ENCODE measurements at places on chromosomes 3 and 15.

GRCh38 chr3:137249311-137249940, 291.6 kb downstream of the IL20RB start:
- DNase-seq = no peak

DNA sequence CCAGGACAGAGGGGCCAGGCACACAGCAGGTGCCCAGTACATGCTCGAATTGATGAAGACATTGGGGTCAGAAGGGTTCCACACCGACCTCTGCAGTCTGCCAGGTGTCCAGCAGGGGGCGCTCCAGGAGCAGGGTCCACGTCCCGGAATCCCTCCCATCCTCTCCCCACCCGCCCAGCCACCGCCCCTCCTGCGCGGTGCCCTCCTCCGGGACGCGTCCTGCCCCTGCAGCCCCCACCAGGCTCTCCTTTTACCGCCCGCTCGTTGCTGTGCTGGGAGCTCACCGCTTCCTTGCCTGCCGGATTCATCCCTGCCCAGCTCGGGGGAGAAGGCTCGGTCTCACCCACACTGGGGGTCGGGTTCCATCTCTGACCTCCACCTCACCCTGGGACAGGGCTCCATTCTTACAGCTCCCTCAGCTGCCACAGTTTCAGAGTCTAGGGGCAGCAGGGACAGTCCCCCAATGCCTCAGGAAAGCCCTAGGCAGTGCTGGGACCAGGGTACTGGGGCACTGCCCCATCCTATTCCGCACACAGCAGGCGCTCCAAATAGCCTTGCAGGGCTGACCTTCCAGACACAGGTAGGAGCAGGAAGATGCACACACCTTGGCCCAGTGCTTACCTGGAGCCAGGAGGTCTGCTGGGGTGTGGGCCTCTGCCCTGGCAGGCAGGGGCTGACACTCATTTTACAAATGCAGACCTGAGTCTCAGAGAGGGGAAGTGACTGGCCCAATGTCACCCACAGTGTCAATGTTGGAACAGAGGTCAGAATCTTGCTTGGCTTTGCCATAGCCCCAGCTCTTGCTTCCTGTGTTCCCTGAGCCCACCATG, 31.0 kb downstream of the GRIP2 start:
- DNase-seq = peak; percentile 76

DNA sequence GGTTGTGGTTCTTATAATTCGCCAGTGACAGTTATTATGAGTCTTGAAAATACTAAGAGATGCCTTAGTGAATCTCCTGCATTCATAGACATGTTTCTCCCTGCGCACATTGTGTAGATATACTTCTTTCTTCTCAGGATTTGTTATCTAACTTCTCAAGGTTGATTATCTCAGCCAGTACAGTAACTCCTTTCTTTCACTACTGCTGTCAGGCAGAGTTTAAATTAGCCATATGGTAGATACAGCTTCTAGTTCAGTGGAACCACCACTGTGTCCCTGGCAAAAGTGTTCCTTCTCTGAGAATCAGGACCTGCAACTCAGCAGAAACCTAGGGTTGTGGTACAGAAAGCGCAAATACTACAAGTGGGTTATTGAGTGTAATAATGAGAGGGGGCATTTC, 175.0 kb upstream of the SGO1 start:
- DNase-seq = no peak

- no peak for DNase-seq
Measured at GRCh38 chr3:31314258-31314657, 218.5 kb upstream of the STT3B start.

- no peak for DNase-seq
Measured at GRCh38 chr3:172070802-172071201, 31.4 kb downstream of the FNDC3B start.

GRCh38 chr3:152299249-152299976, 30.7 kb downstream of the MBNL1 start:
- no peak for DNase-seq

DNA sequence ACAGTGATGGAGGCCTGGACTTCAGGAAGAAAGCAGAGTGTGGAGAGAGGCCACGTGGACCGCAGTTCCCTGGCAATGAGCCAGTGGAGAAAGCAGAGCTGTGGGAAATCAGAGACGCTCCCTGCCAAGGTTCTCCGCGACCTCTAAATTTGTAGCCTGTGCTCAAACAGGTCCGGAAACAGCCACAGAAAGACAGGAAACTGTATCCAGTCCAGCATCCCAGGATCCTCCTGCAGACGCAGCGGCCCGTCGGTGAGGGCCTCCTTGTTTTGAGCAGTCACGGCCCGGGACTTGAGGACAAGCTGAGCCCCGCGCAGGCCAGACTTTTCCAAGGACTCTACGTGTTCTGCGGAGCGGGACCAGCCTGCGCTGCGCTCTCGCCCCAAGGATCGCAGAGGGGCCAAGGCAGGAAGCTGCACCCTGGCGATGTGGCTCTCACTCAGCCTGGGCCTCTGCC, 22.3 kb downstream of the RPSA start:
- no peak for DNase-seq

GRCh38 chr3:9110316-9110715, 139.1 kb downstream of the SRGAP3 start:
- DNase-seq = no peak

GRCh38 chr15:81886591-81886990, 159.2 kb downstream of the MEX3B start:
- DNase-seq = no peak

GRCh38 chr3:186638259-186638658, 1.9 kb upstream of the FETUB start:
- no peak for DNase-seq

DNA sequence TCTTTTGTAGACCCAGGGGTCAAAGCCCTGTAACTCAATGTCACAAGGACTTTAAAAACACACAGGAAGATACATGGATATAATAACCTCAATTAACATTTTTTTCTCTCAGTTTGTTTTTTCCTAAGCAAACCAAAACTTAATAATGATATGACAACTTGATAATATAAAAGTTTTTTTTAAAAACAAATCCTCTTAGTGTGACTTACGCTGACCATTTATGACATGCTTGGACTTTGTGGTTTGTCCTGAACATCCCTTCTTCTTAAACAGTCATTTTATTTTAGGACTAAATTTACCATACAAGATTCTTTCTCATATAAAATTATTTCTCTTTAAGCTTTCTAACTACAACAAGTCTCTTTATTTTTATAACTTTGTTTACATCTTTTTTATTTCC, 25.4 kb upstream of the FAM3D start:
- DNase-seq = no peak

DNA sequence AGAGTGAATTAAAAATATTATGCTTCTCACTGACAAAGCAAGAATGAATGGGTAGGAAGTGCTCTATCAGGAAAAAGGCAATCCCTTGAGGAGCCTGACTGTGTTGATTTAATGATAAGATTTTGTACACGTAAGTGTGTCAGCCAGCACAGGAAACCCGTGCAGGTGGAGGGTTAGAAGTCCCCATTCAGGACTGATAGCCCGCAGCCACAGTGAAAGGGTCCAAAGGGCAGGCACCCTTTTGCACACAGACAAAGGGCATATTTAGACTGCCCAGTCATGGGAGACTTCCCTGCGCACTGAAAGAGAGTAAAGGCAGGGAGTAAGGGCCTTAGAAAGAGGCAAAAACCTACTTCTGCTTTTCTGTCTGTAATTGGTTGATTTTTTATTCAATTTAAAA, 26.4 kb upstream of the SKIL start:
- no peak for DNase-seq

DNA sequence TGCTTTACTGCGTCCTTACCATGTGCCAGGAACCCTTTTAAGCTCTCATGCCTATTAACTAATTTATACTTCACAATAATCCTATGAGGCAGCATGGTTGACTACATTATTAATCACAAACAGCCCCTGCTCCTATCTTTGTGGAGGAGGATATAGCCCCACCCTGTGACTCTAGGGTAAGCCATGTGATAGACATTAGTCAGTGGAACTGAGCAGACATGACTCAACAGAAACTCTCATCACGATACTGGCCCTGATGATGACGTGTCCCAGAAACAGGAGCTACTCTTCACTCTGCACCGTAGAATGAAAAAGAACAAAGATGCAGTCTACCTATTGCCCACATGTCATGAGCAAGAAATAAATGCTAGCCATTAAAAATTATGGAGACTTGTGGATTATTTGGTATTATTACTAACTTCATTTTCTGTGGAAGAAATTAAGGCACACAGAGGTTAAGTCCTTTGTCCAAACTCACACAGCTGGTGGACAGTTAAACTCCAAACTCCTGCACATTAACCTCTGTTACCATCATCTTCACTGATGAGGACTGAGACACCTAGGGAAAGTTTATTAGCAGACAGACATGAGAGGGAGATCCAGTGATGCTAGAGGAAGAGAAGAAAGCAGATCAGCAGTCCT, 51.2 kb downstream of the CFAP20DC start:
- no peak for DNase-seq

GRCh38 chr3:33430061-33430460, 10.1 kb downstream of the UBP1 start:
- no peak for DNase-seq

GRCh38 chr3:71260782-71261181, 322.7 kb downstream of the FOXP1 start:
- no peak for DNase-seq

DNA sequence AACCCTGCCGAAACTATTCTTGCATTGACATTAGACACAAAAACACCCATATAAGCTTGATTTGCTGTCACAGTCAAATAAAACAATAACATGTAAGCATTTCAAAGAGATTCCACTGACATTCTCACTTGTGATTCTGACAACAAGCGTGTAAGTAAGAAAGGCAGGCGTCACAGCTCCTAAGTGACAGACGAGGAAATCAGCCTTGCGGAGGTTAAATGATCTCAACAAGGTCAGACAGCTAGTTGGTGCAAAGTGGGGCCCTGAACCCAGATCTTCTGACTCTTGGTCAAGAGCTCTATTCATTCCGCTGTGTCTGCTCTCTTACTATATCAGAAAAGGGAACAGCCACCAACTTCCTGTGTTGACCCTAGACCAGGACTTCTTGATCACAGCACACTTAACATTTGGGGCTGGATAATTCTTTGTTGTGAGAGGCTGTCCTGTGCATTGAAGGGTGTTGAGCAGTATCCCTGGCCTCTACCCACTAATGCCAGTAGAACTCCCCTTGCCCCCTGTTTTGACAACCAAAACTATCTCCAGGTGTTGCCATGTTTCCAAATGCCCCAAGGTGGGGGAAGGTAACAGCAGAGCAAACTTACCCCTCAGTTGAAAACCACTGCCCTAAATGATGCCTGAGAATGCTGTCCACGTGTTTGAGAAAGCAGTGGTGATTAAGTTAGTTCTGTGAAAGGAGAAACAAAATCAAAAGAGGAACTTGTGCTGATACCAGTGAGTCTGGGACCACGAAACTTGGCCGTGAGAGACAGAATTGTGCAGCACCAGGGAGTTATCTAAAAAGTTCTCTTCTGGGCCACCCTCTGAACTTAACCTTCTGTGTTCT, 86.1 kb downstream of the LIPC start:
- no peak for DNase-seq

- DNase-seq = no peak
Measured at GRCh38 chr3:152969557-152970300, 134.8 kb downstream of the P2RY1 start.

DNA sequence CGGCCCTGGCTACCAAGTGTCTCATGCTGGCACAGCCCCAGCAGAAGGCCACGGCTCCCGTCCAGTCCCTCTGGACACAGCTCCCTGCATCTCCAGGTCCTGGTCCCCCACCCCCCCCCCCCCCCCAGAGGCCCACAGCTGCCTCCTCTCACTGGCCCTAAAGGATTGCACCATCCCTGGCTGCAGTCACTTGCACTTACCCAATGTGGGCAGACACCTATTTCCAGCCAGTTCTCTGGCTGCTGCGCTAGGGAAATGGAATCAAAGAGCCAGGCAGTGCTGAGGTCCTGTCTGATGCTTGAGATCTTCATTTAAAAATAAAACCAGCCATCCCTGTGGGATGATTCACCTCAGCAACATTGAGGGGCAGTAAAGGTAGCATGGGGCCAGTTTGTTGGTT, 346.4 kb downstream of the OCA2 start:
- DNase-seq = no peak

DNA sequence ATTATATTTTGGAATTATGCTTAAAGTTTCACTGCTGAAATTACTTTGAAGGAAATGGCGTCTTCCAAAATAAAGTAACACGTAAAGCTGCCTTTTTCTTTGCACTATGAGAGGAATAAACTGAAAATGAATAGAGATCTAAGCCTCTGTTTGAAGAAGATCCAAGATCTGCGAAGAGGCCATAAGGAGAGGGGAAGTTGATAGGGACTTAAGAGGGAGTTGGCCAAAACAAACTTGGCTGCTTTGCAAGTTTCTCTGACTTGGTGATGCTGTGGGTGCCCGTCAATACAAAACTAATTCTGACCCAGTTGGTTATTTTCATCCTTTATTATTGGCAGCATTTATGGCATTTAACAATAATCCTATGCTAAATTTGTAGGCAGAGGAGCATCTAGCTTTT, 190.2 kb upstream of the GBE1 start:
- DNase-seq = no peak

DNA sequence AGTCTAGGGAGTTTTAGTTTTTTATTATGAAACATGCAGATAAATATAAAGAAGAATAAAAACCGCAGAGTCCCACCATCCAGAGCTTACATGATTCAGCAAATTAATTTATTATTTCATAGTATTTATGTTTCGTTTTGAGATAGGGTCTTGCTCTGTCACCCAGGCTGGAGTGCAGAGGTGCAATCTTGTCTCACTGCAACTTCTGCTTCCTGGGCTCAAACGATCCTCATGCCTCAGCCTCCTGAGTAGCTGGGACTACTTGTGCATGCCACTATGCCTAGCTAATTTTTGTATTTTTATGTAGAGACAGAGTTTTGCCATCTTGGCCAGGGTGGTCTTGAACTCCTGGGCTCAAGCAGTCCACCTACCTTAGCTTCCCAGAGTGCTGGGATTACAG, 13.6 kb downstream of the RNF13 start:
- DNase-seq = no peak

DNA sequence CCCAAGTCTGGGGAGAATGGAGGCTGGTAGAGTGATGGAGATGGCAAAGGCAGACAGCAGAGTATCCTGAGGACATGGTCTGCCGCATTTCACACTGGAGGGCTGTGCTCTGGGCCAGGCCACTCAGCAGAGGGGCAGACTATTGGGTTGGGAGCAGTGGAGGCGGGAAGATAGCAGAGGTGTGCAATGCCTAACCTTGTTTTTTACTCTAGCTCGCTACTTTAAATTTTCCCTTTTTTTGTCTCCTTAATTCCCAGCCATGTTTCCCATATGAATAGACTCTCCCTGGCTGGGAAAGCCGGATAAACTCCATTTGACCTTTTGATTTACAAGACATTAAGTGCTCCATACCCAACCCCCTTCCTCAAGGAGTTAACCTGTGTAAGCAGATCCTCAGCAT, 33.5 kb upstream of the ST6GAL1 start:
- DNase-seq = no peak

DNA sequence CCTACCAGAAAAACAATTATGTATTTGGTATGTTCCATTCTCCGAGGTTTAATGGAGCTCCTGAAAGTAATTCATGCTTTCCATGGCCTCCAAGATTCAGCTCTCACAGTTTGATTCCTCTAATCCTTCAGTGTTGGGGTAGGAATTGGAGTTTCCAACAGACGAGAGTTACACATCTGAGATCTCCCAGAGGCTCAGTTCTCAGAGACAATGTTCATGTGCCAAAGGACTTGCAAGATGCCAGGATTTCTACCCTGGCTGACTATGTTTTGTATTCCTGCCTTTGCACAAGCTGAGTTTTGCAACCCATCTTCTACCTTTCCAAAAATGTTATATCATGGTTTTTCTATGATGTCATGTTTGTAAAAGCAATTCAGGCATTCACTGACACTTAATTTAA, 322.9 kb downstream of the ERC2 start:
- no peak for DNase-seq

All from stimulated activated CD8-positive, alpha-beta memory T cell treated with anti-CD3 and anti-CD28 coated beads, Interleukin-2, amount 100 ng/mL, for 48 hours (primary cell).